Activated CD8-positive, alpha-beta memory T cell treated with anti-CD3 and anti-CD28 coated beads for 1 hour (primary cell): ENCODE measurements at places on chromosomes 11 and 22.

DNA sequence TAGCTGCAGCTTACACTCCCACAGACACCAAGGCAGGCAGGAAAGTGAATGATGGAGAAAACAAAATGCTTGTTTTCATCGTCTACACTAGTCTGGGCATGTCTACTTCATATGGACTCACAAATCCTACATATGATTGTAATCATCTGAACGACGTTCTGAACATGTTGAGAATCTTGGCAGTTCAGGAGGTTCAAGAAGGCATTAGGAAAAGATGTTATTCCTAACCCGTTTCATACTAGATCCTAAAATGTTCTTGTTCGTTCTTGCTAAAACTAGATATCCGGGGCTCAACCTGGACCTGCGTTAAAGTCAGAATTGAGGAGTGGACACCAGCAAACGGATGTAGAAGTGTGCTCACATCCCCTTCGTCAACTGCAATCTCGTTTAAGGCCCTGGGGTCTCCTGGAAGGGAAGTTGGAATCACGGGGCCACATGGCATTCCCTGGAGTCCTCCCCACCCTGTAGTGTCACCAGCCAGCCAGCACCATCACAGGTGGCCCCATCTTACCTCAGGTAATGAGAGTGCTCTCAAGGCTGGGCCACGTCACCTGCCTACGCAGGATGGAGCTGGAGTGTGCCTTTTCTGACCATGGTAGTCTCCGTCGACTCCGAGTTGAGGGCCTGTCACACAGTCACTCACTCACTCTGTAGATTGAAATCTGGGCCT lies 37.3 kb downstream of the C11orf58 start:
- no peak for DNase-seq

DNA sequence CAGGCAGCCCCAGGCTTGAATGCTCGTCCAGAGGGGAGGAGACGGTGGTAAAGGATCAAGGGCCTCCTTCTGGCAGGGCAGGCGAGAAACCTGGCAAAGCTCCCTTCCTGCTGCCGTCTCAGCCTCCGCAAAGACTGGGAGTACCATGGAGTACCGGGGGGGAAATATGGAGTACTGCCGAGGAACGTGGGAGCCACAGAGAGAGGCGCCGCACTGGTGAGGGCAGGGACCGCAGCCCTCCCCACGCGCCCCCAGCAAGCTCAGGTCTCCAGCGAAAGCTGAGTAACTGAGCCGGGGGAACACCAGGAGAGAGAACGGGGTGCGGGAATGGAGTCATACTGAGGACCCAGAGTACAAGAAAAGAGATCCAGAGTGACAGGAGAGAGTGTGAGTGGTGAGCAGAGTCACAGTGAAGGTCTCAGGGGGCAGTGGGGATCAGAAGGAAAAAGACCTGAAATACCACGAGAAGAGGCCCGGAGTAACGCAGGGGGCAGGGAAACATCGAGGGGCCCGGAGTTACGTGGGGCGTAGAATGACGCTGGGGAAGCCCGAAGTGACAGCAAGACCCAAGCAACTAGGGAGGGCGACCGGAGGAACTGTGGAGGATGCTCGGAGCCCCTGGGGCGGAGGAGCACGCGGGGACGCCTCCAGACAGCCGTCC lies 740 bp downstream of the EML3 start:
- DNase-seq, result no peak

GRCh38 chr22:50303848-50304527 lies 3.5 kb downstream of the PLXNB2 start:
- no peak for DNase-seq

GRCh38 chr11:65981101-65981740 lies 19.7 kb downstream of the SART1 start:
- DNase-seq, result no peak

GRCh38 chr11:77547863-77548551 lies 41.7 kb upstream of the AQP11 start:
- no peak for DNase-seq

DNA sequence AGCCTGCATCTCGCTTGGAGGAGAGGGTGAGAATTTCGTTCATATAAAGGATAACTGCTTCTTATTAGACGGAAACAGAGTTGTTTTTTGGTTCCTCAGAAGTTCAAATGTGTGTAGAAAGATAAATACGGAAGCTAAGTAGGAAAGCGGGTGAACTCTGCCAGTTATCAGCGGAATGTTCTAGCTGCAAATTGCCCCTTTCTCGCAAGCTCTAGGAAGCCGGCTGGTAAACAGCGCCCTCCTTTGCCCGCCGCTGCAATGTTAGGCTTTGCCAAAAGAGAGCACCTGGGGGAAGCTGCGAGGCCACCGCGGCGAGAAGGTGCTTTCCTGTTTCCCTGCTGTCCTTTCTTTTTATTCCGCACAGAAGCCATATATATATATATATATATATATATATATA lies 67.0 kb downstream of the IGLL5 start:
- DNase-seq, result no peak

GRCh38 chr22:50686794-50687193 lies 14.2 kb downstream of the SHANK3 start:
- DNase-seq, result no peak

- DNase-seq, result no peak
These were observed 42.6 kb upstream of the VPREB1 start for GRCh38 chr22:22201930-22202343.

- no peak for DNase-seq
These were observed 8.2 kb downstream of the CBX7 start for GRCh38 chr22:39144101-39144767.

DNA sequence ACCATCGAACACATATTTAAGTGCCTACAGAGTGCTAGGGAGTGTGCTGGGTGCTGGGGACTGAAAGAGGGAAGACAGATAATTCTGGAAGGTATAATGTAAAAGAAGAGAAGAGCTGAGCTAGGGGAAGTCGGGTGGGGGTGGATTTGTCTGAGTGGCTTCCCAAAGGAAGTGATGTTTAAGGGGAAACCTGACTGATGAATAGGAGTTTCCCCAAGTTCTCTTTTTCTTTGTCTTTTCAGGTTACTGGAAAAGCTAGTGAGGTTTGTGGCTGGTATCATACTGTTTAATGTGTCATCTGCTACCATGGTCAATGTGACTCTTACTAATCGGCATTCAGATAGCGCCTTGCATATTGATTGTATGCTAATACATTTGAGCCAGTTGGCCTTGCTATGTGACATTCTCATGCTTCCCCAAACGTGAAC lies 151.6 kb upstream of the MTMR2 start:
- DNase-seq, result no peak

DNA sequence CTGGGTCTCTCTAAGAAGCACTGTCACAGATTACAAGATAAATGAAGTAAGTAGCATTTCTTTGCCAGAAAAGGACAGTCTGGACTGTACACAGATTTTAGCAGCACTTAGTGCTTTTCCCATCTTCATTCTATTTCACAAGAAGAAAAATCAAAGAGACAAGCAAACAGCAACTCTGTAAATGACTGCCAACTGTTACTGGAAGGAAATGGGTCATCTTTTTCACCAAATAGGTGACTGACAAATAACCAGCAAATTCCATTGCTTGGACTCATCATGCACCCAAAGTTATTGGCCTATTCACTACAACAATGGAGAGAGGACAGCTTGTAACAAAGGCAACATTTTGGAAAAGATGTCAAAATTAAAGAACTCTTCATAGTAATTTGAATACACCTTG lies 28.9 kb upstream of the CARD18 start:
- DNase-seq, result no peak

DNA sequence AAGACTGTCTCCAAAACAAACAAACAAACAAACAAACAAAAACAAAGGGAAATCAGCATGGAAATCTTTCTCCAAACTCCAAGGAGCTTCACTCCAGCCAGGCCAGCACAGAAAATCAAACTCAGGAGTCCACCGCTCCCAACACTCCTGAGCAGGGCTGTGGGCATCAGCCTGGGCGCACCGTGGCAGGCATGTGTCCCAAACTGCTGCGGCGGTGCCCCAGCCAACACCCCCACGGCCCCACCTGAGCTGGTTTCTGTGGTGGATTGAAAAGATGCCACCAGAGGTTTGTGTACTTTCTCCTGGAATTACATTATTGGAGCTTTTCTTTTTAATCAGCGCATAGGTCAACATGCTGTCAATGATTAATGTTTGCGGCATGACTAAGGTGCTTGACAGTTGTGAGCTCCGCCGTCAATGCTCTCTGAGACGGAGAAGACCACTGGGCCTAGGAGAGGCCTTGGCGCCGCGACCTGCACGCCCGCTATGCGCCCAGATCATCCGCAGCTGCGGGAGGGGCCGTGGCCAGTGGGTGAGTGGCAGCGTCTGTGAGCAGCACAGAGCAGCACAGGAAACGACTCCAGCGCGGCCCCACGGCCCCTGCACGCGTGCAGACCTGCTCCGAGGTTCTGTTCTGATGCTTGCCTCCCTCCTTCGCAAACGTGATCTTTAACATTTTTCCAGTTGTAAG lies 18.1 kb downstream of the DRD4 start:
- no peak for DNase-seq

DNA sequence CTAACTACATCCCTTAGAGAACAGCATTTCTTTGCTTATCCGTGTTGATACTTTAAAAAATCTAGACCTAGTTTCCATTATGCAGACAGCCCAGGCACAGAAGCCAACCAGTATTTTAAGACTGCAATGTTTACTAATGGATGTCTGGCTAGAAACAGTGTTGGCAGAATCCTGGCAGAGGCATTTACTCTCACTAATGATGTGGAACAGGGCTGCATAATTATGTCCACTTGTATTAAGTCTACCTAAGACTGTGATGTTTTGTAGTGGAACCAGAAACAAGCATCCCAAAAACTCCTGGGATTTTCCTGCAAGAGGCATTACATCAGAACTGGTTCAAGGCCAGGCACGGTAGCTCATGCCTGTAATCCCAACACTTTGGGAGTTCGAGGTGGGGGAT lies 50.2 kb upstream of the PICALM start:
- no peak for DNase-seq

DNA sequence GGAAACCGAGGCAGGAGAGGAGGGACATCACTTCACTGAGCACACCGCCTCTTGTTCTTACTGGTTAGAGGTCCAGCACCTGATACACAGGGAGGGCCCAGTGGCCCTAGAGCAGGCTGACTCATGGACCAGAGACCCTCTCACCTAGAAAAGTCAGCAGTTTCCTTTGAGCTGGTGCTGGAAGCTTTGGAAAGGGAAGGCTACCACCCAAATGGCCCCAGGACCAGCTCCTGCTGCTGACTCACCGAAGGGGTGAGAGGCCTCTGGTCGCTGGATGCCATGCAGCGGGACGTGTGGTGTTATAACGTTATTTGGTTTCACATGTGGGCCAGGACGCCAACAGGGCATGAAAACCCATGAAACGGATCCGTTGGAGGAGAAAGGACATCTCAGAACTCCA lies 3.8 kb downstream of the NADSYN1 start:
- no peak for DNase-seq

GRCh38 chr11:3155216-3155615 lies 9.9 kb downstream of the OSBPL5 start:
- DNase-seq, result no peak

DNA sequence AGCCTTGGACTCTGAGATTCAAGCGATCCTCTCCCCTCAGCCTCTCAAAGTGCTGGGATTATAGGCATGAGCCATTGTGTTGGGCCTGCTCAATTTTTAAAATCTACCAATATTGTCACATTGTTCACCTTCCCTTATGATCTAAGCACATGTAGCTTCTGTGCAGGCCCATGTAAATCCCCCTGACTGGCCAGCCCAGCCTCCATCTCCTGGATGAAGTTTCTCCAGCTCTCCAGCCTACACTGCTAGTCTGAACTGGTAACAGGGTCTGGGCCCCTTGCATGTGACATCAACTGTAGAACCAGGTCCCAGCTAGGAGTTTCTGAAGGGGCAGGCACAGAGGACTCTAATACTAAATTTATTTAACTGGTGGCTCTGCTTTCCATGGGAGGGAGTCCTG lies 32.8 kb upstream of the YPEL1 start:
- no peak for DNase-seq

DNA sequence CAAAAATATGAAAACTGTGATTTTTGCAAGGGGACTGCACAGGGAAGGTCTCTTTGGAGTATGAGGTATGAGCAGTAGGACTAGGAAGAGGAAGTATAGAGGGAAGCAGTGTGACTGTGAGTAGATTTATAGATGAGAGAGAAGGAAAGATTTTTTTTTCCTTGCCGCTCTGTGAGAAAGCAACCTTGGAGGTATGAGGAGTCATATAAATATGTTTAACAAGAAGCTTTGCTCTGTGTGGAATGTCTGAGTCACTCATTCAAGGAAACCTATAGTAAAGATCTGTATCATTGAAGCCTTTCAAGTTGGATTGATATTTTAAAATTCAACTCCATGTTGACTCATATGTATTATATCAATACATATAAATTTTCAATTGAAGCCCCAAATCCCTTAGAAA lies 26.2 kb downstream of the DNHD1 start:
- DNase-seq, result no peak

DNA sequence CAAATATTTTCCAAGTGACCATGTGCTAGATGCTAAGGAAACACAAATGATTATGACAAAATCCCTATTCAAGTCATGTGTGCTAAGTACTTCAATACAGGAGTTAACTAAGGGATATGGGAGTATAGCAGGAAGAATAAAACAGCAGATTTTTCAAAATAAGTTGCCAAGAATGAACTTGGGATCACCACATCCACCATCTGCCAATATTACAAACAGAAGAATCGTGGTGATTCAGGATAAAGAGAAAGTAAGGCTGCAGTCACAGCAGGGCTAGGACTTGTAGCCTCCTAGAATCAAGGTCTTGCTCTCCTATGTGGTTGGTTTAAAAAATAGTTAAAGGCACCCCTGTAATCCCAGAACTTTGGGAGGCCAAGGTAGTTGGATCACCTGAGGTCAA lies 34.3 kb downstream of the MRTFA start:
- DNase-seq, result no peak

GRCh38 chr11:93694557-93694956 lies 33.1 kb downstream of the CEP295 start:
- no peak for DNase-seq

GRCh38 chr22:37112084-37112728 lies 2.7 kb upstream of the TMPRSS6 start:
- no peak for DNase-seq

GRCh38 chr11:101844608-101845007 lies 70.2 kb upstream of the CEP126 start:
- no peak for DNase-seq

DNA sequence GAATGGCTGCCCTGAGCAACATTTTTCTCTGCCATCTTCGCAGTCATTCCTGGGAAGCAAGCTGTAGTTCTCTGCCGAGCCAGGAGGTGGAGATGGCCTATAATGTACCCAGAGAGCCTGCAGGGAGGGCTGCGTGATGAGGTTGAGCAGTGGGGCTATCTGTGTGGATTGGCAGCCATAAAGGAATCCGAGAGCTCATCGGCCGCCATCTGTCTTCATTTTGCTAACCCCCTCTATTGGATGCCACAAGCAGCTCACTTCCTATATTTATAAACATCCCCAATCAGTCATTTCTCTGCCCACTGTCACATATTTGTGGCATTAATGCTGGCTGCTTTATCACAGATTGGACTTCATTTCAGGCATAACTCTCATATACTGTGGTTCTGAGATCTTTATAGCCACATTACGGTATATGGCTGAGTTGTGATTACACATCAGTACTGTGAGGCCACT lies 209.5 kb downstream of the NTM start:
- DNase-seq, result no peak
